Activated naive CD8-positive, alpha-beta T cell treated with anti-CD3 and anti-CD28 coated beads for 36 hours (primary cell): ENCODE measurements at places on chromosomes 6 and 20.

- H3K27me3 ChIP-seq = peaks cover 4% of the 10 kb centered on the region
- H3K27ac ChIP-seq = no peak overlapping the region
- peaks cover 36% of the 10 kb centered on the region for H3K36me3 ChIP-seq
- peaks cover 11% of the 10 kb centered on the region for H3K4me1 ChIP-seq
- DNase-seq = no peak
- H3K4me3 ChIP-seq = no peak overlapping the region
Observed at GRCh38 chr6:13474360-13474759, 13.0 kb downstream of the GFOD1 start.

- peaks cover 9% of the 10 kb centered on the region for H3K27me3 ChIP-seq
- H3K36me3 ChIP-seq = no peaks in the 10 kb centered on the region
- H3K27ac ChIP-seq = peak overlapping the region; percentile 16
- no peak for DNase-seq
Observed at GRCh38 chr6:11428895-11429294, 108.7 kb upstream of the TMEM170B start.

GRCh38 chr6:151498327-151498726 lies 4.5 kb downstream of the CCDC170 start:
- H3K27ac ChIP-seq = no peak overlapping the region
- H3K27me3 ChIP-seq = peaks cover 49% of the 10 kb centered on the region
- no peak for DNase-seq
- H3K4me1 ChIP-seq = peaks cover 12% of the 10 kb centered on the region
- no peak overlapping the region for H3K4me3 ChIP-seq

- no peak for DNase-seq
- H3K27me3 ChIP-seq = no peaks in the 10 kb centered on the region
- H3K4me1 ChIP-seq = no peaks in the 10 kb centered on the region
Observed at GRCh38 chr6:80938131-80938530, 814.4 kb downstream of the TENT5A start.

DNA sequence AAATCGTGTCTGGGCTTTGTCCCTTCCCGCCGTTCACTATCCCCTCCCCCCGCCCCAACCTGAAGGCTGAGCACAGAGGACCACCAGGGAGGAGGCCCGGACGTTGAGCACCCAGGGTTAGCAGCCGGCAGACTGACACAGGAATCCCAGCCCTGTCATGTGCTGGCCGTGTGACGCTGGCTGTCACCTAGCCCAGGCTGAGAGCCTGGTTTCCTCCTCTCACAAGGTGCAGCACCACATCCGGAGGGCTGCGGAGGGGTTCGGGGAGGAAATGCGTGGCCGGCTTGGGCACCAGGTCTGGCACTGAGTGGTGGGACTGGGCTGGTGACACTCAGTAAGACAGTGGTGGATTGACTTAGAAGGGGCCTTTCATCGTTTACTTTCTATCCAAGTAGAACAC lies 4.6 kb upstream of the LSM14B start:
- H3K36me3 ChIP-seq = peaks cover 10% of the 10 kb centered on the region
- no peak overlapping the region for H3K27ac ChIP-seq
- no peak overlapping the region for H3K4me3 ChIP-seq
- no peaks in the 10 kb centered on the region for H3K27me3 ChIP-seq

DNA sequence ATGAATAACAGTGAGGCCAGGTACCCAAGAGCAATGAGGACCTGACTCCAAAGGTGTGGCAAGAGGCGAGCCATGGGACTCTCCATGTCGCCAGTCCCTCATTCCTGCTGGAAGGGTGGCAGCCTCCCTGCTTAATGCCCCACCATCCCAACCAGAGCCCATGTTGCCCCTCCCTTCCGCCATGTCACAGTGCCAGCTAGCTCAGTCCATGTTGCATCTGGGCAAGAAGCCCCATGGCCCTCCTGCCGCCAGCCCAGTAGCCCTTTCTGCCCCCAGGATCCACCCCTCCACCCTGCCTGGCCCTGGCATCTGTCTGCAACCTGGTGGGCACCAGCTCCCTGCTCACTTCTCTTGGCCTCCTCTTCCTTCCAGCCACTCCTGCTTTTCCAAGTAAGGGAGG lies 6.0 kb upstream of the CPNE5 start:
- H3K27me3 ChIP-seq = peaks cover 15% of the 10 kb centered on the region
- peaks cover 8% of the 10 kb centered on the region for H3K36me3 ChIP-seq
- peaks cover 12% of the 10 kb centered on the region for H3K4me1 ChIP-seq
- H3K4me3 ChIP-seq = no peak overlapping the region

- H3K27ac ChIP-seq = peak overlapping the region; percentile 61
- DNase-seq = peak; percentile 38
- no peaks in the 10 kb centered on the region for H3K27me3 ChIP-seq
- H3K4me3 ChIP-seq = peak overlapping the region; percentile 95
Observed at GRCh38 chr6:18155864-18156421, 721 bp downstream of the KDM1B start.

- peak overlapping the region; percentile 2 for H3K4me3 ChIP-seq
- peaks cover 26% of the 10 kb centered on the region for H3K4me1 ChIP-seq
- DNase-seq = no peak
- no peak overlapping the region for H3K27ac ChIP-seq
- H3K27me3 ChIP-seq = peaks cover 10% of the 10 kb centered on the region
Observed at GRCh38 chr6:29626948-29627754, 5.8 kb downstream of the GABBR1 start.

GRCh38 chr6:5525209-5525608 lies 263.9 kb downstream of the FARS2 start:
- DNase-seq = no peak
- no peak overlapping the region for H3K4me3 ChIP-seq
- peaks cover 9% of the 10 kb centered on the region for H3K36me3 ChIP-seq
- peaks cover 10% of the 10 kb centered on the region for H3K4me1 ChIP-seq

GRCh38 chr6:48176645-48177308 lies 65.8 kb upstream of the PTCHD4 start:
- no peak overlapping the region for H3K27ac ChIP-seq
- DNase-seq = no peak
- H3K4me3 ChIP-seq = no peak overlapping the region
- H3K27me3 ChIP-seq = no peaks in the 10 kb centered on the region
- H3K36me3 ChIP-seq = no peaks in the 10 kb centered on the region

- H3K27me3 ChIP-seq = no peaks in the 10 kb centered on the region
- H3K36me3 ChIP-seq = no peaks in the 10 kb centered on the region
- no peak for DNase-seq
- H3K4me3 ChIP-seq = no peak overlapping the region
- H3K4me1 ChIP-seq = no peaks in the 10 kb centered on the region
- H3K27ac ChIP-seq = no peak overlapping the region
Observed at GRCh38 chr6:101458336-101458735, 64.8 kb downstream of the GRIK2 start.

- H3K4me3 ChIP-seq = no peak overlapping the region
- H3K4me1 ChIP-seq = no peaks in the 10 kb centered on the region
- no peak overlapping the region for H3K27ac ChIP-seq
- no peaks in the 10 kb centered on the region for H3K27me3 ChIP-seq
Observed at GRCh38 chr6:152049502-152049901, 242.0 kb downstream of the ESR1 start.

DNA sequence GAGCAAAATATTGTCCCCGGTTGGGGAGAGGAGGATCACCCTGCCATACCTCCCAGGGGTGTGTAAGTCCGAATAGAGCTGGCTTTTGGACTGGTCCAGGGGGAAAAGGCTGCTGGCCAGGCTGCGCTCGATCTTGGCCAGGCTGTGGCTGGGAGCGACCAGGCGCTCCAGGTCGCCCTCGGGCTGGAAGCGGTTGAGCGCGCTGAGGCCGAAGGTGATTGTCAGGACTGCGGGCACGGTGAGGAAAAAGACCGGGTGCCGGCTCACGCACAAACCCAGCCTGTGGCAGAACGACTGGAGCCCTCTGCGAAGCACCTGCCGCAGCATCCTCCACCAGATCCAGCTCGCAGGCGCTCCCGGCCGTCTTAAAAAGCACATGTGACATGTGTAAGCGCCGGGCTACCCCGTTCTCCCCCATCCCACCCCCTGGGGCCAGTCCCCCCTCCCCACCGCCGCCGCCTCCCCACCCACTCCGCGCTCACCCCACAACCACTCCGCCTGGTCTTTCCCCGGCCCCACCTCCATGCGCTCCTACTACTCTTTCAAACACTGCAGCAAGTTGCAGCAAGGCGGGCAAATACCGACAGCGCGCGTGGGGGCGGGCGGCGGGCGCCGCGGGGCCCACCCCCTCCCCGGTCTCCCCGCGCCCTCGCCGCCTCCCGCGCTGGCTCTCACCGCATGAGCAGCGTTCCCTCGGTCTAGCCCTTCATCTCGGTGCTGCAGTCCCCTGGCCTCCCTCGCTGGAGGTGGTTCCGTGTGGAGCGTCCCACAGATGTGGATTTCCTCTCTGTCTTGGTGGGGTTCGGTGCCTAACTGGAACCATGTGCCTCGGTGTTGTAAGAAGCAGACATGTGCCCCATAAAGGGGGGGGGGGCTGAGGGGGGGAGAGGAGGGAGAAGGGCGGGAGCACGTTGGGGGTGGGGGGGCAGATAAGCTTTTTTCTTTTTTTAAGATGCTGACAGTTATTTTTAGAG lies 42.4 kb downstream of the PTCHD4 start:
- H3K36me3 ChIP-seq = no peaks in the 10 kb centered on the region
- no peak for DNase-seq
- no peak overlapping the region for H3K27ac ChIP-seq
- peaks cover 32% of the 10 kb centered on the region for H3K27me3 ChIP-seq

- H3K4me1 ChIP-seq = no peaks in the 10 kb centered on the region
- H3K4me3 ChIP-seq = no peak overlapping the region
- H3K36me3 ChIP-seq = no peaks in the 10 kb centered on the region
- peaks cover 6% of the 10 kb centered on the region for H3K27me3 ChIP-seq
- H3K27ac ChIP-seq = no peak overlapping the region
Observed at GRCh38 chr20:38270869-38271605, 10.5 kb upstream of the KIAA1755 start.

DNA sequence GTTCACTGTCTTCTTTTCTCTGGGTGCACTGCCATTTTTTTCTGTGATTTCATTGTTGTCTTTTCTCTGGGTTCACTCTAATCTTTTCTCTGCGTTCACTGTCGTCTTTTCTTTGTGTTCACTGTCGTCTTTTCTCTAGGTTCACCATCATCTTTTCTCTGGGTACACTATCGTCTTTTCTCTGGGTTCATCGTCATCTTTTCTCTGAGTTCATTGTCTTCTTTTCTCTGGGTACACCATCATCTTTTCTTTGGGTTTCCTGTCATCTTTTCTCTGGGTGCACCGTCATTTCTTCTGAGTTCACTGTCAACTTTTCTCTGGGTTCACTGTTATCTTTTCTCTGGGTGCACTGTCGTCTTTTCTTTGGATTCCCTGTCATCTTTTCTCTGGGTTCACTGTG lies 137.6 kb upstream of the MAP3K4 start:
- H3K27ac ChIP-seq = no peak overlapping the region
- H3K4me1 ChIP-seq = no peaks in the 10 kb centered on the region
- no peaks in the 10 kb centered on the region for H3K27me3 ChIP-seq
- H3K36me3 ChIP-seq = no peaks in the 10 kb centered on the region
- no peak for DNase-seq

DNA sequence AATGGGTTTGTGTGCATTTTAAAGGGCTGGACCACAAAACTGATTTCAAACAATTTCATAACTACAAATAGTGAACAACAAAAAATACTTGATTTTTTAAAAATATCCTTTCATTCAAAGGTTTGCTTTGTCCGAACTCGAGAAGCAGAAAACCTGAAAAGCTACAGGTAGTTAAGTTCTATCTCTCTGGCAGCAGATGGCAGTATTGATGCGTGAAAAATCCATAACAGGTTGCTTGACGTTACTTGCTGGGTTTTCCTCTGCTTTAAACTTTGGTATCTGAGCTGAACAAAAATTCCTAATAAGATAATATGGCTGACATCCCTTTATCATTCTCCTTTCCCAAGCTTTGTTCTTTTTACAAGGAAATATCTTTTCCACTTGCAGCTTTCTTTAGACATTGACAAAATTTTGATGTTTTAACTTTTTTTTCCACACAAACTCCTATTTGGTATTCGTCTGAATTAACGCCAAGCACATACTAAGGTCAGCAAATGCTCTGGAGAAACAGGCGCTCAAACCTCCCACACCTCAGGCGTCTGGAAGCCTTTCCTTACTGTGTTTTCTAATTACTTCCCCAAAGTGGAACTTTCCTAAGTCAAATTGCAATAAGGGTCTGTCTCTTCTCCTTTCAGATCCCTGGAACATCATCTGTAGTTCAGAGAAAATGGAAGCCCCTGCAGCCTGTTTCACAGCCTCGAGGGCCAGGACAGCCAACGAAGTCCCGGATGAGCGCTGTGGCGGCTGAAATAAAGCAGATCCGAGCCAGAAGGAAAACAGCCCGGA lies 50.3 kb upstream of the GFRAL start:
- no peaks in the 10 kb centered on the region for H3K27me3 ChIP-seq
- no peak overlapping the region for H3K4me3 ChIP-seq
- no peaks in the 10 kb centered on the region for H3K36me3 ChIP-seq
- DNase-seq = peak; percentile 1
- no peaks in the 10 kb centered on the region for H3K4me1 ChIP-seq
- no peak overlapping the region for H3K27ac ChIP-seq

DNA sequence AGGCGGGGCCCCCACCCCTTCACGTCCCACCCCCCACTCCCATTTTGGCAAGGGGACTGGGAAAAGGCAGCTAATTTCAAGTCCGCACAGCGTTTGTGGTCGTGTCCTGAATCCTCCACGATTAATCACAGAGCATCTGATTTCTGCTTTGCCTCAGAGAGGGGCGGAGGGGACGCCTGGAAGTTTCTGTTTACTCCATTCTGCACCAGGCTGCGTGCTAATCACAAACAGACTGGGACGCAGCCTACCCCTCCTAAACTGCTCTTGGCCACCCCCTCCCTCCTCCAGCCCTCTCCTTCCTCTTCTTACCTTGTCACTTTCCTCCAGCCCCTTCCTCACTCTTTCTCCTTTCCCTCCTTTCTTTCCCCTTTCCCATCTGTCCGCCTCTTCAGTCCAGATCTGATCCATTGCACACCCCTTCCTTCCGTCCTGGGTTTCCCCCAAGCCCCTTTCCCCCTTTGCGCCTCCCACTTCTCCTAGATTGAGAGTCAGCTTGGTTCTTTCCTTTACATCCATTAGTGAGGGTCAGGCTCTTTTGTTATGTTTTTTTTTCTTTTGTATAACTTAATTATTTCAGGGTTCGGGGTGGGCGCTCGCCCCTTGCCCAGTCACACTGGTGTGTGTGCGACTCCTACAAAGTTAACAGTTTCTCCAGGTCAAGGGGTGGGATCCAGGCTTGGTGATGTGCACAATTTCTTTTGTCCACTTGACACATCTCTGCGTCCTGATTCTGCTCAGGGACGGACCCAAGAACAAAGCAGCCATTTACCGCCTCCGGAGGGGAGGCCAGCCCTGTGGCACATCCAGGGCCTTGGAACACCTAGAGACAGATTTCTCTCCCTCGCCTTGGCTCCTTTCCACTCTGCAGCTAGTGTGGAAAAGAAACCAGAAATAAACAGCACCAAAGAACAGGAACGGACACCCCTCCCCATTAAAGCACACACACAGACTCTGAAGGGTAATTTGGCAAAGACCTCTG lies 520 bp upstream of the RIPOR3 start:
- H3K36me3 ChIP-seq = no peaks in the 10 kb centered on the region
- H3K4me3 ChIP-seq = peak overlapping the region; percentile 2
- H3K4me1 ChIP-seq = peaks cover 10% of the 10 kb centered on the region
- no peak overlapping the region for H3K27ac ChIP-seq
- no peak for DNase-seq

DNA sequence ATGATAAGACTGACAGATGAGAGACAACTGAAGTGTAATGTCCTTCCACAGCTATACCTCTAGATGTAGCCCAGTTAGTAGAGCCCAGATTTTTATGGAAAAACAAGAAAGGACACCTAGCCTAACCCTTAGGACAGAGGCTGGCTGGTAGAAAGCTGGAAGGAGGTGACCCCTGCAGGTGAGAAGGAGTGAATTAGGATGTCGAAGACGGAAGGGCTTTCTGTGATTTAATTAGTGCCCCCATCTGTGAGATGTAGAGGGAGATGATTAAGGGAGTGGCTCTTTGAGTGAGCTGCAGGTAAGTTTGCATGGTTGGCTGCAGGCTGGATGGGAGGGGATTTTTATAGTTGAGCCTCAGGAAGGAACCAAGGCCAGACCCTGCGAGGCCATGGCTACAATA lies 82.8 kb downstream of the GFRA4 start:
- no peak for DNase-seq
- peaks cover 14% of the 10 kb centered on the region for H3K36me3 ChIP-seq
- H3K27me3 ChIP-seq = no peaks in the 10 kb centered on the region
- no peaks in the 10 kb centered on the region for H3K4me1 ChIP-seq
